ENCODE measurements at places on chromosomes 5 and 9.
A peak's percentile ranks its signal among the peaks of the same experiment; 100 is the strongest.

- no peak for DNase-seq
Observed at GRCh38 chr9:94811074-94811473, 84.6 kb downstream of the AOPEP start.

- DNase-seq: no peak
Observed at GRCh38 chr9:76373173-76373783, 20.9 kb downstream of the RFK start.

- DNase-seq: no peak
Observed at GRCh38 chr9:117596678-117597077, 107.5 kb upstream of the TLR4 start.

GRCh38 chr9:104748359-104749031 lies 1.0 kb downstream of the NIPSNAP3A start:
- DNase-seq: peak; percentile 50

- DNase-seq: no peak
Observed at GRCh38 chr9:87115785-87116184, 168.5 kb upstream of the GAS1 start.

DNA sequence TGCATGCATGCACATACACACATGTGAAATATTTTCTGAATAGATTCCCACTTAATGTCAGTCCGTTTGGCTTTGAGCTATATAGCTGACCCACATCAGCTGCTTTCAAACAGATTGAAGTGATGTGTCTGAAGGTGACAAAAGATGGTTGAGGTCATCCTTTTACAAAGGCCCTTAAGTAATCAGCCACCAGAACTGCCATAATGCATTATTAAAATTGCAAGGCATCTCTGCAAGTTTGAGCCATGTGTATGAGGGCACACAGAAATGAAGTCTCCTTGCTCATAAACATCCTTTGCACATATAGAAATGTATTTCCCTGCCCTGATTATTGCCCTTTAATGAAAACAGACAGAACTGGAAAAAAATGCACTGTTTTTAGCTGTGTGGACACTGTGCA lies 1043.0 kb upstream of the C9orf72 start:
- no peak for DNase-seq

DNA sequence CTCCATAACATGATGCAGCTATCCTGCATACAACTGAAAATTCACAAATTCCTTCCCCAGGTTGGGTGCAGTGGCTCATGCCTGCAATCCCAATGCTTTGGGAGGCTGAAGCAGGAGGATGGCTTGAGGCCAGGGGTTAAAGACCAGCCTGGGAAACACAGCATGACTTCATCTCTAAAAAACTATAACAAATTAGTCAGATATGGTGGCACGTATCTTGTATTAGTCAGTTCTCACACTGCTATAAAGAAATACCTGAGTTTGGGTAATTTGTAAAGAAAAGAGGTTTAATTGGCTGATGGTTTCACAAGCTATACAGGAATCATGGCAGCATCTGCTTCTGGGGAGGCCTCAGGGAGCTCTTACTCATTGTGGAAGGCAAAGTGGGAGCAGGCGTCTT lies 56.4 kb upstream of the DAPK1 start:
- no peak for DNase-seq

DNA sequence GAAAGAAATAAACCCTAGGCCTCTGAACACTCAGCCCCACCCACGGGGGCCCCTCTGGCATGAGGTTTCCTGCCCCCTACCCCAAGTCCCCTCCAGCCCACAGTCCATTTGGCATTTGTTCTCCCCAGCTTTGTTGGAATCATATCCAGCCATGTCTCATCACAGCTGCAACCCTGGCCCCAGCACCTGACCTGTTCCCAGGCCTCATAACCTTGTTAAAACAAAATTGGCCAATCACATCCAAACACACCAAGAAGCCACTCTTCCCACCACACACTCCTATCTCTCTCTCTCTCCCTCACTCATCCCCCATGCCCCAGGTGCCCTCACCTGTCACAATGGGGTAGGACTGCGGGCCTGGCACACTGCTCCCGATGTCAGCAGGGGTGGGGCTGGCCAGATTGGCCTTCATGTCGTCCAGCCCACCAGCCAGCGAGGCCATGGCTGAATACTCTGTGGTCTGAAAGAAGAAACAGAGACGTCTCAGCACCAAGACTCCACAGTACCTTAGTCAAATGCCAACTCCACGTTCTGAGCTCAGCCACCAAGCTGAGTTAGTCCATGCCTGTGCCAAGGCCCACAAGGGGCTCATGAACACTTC lies 110.9 kb downstream of the PAX5 start:
- no peak for DNase-seq

DNA sequence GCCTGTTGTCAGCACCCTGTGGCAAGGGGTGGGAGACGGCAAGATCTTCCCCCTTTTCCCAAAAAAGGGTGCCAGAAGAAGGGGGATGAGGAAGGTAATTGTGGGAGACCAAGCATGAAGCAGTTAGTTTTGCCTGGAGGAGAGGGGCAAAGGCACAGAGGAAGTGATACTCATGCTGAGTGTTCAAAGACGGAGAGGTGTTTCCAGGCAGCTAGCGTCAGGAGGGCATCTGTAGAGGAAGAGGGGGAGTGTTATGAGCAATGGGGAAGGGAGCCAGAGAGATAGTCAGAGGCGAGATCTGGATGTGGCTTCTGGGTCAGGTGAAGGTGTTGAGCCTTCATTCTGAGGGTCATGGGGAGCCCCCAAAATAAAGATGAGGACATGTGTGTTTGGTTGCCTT lies 26.9 kb upstream of the ADAM19 start:
- no peak for DNase-seq

DNA sequence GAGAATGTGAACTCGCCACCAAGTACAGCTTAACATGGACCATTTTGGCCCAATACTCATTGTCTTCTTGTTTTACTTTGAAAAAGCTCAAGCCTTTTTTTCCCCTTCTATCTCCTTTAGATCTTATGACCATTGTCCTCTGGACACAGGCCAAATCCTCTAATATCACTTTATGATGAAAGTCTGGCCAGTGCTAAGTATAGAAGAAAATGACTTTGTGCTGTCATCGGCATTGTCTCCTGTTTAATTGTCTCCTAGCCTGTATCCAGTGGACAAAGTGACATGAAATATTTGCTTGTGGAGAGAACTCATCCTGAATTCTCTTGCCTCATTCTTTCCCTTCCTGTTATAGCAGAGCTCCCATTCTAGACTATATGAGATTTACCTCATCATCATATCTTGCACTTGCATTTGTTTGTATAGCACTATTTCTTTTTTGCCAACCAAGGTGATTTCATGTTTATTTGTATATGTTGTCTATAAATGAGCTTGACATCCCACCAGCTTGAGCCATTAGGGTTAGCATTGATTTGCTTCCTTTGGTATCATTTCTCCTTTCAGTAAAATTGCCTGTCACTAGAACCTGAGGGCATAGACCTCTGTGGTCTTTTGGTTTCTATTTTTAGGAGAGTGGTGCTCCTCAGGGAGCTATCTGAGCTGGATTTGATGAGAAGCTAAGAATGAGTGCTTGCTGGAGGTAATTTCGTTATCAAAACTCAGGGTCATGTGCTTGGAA lies 18.8 kb upstream of the TNFAIP8 start:
- no peak for DNase-seq

DNA sequence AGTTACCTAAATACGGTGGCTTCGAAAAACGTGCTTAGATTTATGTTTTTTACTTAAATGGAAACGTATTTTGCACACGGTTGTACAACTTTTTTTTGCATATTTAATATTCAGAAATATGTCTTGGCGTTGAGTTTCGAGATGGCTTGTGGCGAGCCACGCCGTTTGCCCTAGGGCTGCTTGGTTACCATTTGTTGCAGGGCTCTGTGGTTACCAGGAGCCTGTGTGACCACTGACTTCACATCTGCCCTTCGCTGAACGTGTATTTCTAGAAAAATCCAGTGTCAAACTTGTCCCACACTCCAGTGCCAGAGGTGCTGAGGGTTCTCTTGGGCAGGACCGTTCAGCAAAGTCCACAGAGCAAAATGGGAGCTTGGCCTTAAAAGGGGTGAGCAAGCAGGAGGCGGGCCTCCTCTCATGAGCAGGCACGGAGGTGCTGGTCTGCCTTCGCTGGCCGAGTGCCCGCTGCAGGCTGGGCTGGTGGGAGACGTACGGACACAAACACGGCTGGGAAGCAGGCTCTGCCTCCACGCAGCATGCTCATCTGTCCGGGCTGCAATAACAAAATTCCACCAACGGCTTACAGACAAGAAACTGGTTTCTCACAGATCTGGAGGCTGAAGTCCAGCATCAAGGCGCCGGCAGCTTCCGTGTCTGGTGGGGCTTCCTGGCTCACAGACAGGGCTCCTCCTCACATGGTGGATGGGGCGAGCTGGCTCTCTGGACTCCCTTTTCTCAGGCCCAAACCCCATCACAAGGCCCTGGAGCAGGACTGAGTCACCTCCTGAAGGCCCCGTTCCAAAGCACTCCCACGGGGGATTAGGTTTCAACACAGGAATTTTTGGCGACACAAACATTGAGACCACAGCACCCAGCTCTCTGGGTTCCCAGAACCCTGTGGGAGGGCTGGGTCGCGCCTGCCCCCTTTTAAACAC lies 5.4 kb downstream of the MRPL36 start:
- no peak for DNase-seq
